ENCODE measurements at places on chromosomes 7 and 10. TPM values are rescaled to one million over a fixed set of nuclear protein-coding genes. Genes with fewer than 3 reads are reported as not detected.

Gene GIGYF1
- total RNA-seq: 20.7 TPM

Gene OR2A7
- total RNA-seq: 0.98 TPM

Gene TEX36
- total RNA-seq: 2.1 TPM

Gene GTF2IRD1
- total RNA-seq: 5.9 TPM

Gene CYP26C1
- total RNA-seq: 0.09 TPM

Gene AGR2
- not detected for total RNA-seq

Gene TUBAL3
- total RNA-seq: not detected

Gene SLC29A4
- total RNA-seq: 0.90 TPM

Gene IQCE
- 210 TPM for total RNA-seq

Gene OR13A1
- not detected for total RNA-seq

Gene IL15RA
- 2.1 TPM for total RNA-seq

Gene SFTPA2
- total RNA-seq: not detected

Gene GRID2IP
- not detected for total RNA-seq

Gene CYP2E1
- total RNA-seq: 0.82 TPM

Gene AEBP1
- total RNA-seq: 234 TPM

Gene CALML3
- total RNA-seq: not detected

Gene SPDYE18
- total RNA-seq: not detected

Gene TLX1
- total RNA-seq: not detected

Gene ZP3
- total RNA-seq: 0.63 TPM

Gene RBM20
- total RNA-seq: 0.08 TPM

Gene SEMA3C
- total RNA-seq: 319 TPM

Gene HSPA12A
- total RNA-seq: 10.3 TPM

Gene SPAG6
- not detected for total RNA-seq

Gene PLAC9
- total RNA-seq: 78.7 TPM

Gene SDK1
- total RNA-seq: not detected

Gene BLNK
- total RNA-seq: not detected

Gene SSC4D
- total RNA-seq: 0.36 TPM
